ENCODE measurements at places on chromosomes 7 and 10. TPM values are rescaled to one million over a fixed set of nuclear protein-coding genes. Genes with fewer than 3 reads are reported as not detected.

GRCh38 chr10:29949411-29950011 is 109.9 kb downstream of the JCAD start:
- no peak for DNase-seq

Gene TMEM178B
- 1.2 TPM for polyA plus RNA-seq

Gene UTF1
- not detected for polyA plus RNA-seq

Gene EVX1
- polyA plus RNA-seq, result not detected

Gene PTF1A
- polyA plus RNA-seq, result not detected

GRCh38 chr10:60914690-60915141 is 29.3 kb downstream of the RHOBTB1 start:
- peak; percentile 36 for DNase-seq

- DNase-seq, result no peak
Observed at GRCh38 chr7:70696201-70696754, 435.7 kb upstream of the GALNT17 start.

DNA sequence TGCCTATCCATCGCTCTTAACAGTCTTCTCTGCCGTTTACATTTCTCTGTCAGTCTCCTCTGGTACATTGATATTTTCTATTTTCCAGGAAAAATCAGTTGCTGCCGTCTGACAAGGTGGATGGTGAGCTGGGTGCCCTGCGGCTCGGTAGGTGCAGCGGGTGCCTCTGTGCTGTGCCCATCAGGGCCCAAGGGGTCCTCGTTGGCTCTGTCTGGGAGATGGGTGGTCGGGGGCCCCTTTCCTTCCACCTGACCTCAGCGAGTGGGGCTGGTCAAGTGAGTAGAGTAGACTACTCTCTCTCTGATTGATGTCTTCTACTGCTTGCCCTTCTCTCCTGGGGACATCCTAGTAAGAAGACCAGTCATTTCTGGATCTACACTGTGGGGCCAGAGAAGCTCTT is 57.4 kb downstream of the MINDY4 start:
- no peak for DNase-seq

- DNase-seq, result no peak
Observed at GRCh38 chr7:47408675-47409074, 173.2 kb downstream of the TNS3 start.

DNA sequence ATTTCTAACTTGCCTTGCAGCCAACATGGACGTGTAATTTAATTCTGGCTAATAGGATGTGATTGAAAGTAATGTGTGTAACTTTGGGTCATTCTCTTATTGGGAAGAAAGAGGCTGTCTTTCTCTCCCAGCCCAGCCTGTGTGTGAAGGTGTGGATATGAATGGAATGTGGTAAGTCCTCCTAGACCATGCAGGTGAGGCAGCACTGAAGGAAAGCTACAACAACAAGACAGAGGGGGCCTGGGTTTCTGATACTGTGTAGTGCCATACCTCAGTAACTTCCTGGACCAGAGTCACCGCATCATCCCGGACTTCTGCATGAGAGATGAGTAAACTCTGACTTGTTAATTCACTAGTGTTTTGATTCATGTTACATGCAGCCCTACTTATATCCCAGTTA is 237.0 kb downstream of the EXOC4 start:
- no peak for DNase-seq

GRCh38 chr7:117698018-117698417 is 175.2 kb downstream of the CTTNBP2 start:
- DNase-seq, result no peak

GRCh38 chr10:103490986-103491314 is 2.6 kb upstream of the NEURL1 start:
- DNase-seq, result no peak
